Skeletal muscle tissue (tissue), 5 donors: ENCODE measurements at places on chromosomes 2 and 18. TPM values are rescaled to one million over a fixed set of nuclear protein-coding genes. Genes with fewer than 3 reads are reported as not detected.

Gene OR6B2
- total RNA-seq, result not detected

Gene RTP5
- total RNA-seq, result not detected

Gene POMC
- 4.2 TPM for total RNA-seq

Gene SERTAD2
- 9.4 TPM for total RNA-seq

Gene CCDC141
- total RNA-seq, result 61.6 TPM

Gene ITPRID2
- total RNA-seq, result 43.3 TPM

Gene G6PC2
- 1.0 TPM for total RNA-seq

Gene PSD4
- 1.6 TPM for total RNA-seq

Gene MROH2A
- total RNA-seq, result not detected

Gene IL1A
- total RNA-seq, result not detected

Gene IL37
- total RNA-seq, result not detected

Gene COX5B
- 669 TPM for total RNA-seq
